ENCODE measurements at places on chromosomes 3 and 15. TPM values are rescaled to one million over a fixed set of nuclear protein-coding genes. Genes with fewer than 3 reads are reported as not detected.

DNA sequence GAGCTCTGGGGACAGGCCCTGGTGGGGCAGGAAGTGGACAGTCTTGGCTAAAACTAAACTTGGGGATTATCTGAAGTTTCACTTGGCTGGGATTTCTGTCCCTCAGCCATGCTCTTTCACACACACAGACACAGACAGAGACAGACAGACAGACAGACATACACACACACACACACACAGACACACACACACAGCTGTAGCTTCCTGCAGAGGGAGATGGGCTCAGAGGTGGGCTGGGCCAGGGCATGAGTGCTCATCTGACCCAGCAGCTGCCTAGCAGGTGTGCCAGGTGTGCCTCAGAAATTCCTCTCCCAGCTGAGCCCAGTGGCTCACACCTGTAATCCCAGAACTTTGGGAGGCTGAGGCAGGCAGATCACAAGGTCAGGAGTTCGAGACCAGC, 3.3 kb downstream of the RHOV start:
- H3K4me3 ChIP-seq, result no peak overlapping the region
- H3K27me3 ChIP-seq, result no peaks in the 10 kb centered on the region
- no peaks in the 10 kb centered on the region for H3K36me3 ChIP-seq
- H3K4me1 ChIP-seq, result no peaks in the 10 kb centered on the region

DNA sequence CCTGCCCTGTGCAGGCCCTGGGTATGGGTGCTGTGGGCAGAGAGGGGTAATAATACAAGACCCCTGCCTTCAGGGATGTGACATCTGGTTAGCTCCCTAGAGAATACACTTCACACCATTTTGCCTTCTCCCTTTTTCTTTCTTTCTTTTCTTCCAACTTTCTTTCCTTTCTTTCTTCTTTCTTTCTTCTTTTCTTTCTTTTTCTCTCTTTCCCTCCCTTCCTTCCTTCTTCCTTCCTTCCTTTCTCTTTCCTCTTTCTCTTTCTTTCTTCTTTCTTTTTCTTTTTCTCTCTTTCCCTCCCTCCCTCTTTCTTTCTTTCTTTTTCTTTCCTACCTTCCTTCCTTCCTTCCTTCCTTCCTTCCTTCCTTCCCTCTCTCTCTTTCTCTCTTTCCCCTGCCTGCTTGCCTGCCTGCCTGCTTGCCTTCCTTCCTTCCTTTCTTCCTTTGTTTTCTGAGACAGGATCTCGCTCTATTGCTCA, 68.4 kb upstream of the ABHD17C start:
- DNase-seq, result no peak
- H3K27me3 ChIP-seq, result no peaks in the 10 kb centered on the region
- no peaks in the 10 kb centered on the region for H3K36me3 ChIP-seq
- H3K27ac ChIP-seq, result no peak overlapping the region
- H3K4me3 ChIP-seq, result no peak overlapping the region

DNA sequence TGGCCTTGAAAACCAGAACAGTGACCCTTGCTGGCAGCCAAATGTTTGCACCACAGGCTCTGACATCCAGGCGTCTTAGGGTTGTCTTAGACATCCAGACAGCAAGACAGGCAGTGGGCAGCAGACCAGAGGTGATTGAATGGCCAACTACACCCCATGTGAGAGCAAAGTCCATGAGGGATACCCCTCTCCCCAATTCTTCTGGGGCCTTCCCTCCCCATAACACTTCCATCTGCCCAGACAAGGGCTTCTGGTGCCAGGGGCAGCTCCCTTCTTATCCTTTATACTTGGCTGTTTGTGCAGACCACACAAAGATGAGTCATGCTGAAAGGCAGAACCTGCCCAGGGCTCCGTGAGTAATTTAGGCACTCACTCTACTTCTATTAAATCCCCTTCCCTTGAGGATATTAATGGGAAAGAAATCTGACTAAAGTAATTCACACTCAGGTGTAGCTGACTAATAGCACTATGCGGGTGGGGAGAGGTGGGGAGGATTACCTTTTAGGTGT, 257.9 kb downstream of the UACA start:
- DNase-seq, result peak; percentile 59
- H3K4me3 ChIP-seq, result no peak overlapping the region
- H3K27ac ChIP-seq, result no peak overlapping the region
- peaks cover 28% of the 10 kb centered on the region for H3K4me1 ChIP-seq
- H3K27me3 ChIP-seq, result no peaks in the 10 kb centered on the region

DNA sequence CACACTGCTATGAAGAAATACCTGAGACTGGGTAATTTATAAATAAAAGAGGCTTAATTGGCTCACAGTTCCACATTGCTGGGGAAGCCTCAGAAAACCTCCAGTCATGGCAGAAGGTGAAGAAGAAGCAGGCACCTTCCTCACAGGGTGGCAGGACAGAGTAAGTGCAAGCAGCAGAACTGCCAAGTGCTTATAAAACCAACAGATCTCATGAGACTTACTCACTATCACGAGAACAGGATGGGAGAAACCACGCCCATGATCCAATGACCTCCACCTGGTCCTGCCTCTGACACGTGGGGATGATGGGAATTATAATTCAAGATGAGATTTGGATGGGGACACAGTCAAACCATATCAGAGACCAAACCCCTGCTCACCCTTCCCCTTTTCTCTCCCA, 75.0 kb downstream of the TRIM69 start:
- no peak overlapping the region for H3K27ac ChIP-seq
- no peaks in the 10 kb centered on the region for H3K36me3 ChIP-seq
- no peaks in the 10 kb centered on the region for H3K4me1 ChIP-seq
- no peak overlapping the region for H3K4me3 ChIP-seq
- no peaks in the 10 kb centered on the region for H3K27me3 ChIP-seq

GRCh38 chr3:177284383-177284881, 87.2 kb upstream of the TBL1XR1 start:
- no peaks in the 10 kb centered on the region for H3K27me3 ChIP-seq
- no peaks in the 10 kb centered on the region for H3K4me1 ChIP-seq
- no peaks in the 10 kb centered on the region for H3K36me3 ChIP-seq
- DNase-seq, result no peak
- no peak overlapping the region for H3K4me3 ChIP-seq
- no peak overlapping the region for H3K27ac ChIP-seq

- H3K36me3 ChIP-seq, result no peaks in the 10 kb centered on the region
- DNase-seq, result peak; percentile 92
- H3K27me3 ChIP-seq, result no peaks in the 10 kb centered on the region
- peak overlapping the region; percentile 88 for H3K27ac ChIP-seq
- peaks cover 53% of the 10 kb centered on the region for H3K4me1 ChIP-seq
These were observed 27.2 kb downstream of the AKAP13 start for GRCh38 chr15:85407421-85408269.

GRCh38 chr3:194103983-194104751, 31.8 kb upstream of the HES1 start:
- no peaks in the 10 kb centered on the region for H3K36me3 ChIP-seq
- no peak overlapping the region for H3K4me3 ChIP-seq
- H3K4me1 ChIP-seq, result no peaks in the 10 kb centered on the region
- H3K27me3 ChIP-seq, result peaks cover 20% of the 10 kb centered on the region

The ATP8B4 gene
- total RNA-seq, result not detected

The CPNE9 gene
- total RNA-seq, result not detected

The SLC22A14 gene
- not detected for total RNA-seq

The TUSC7 gene
- total RNA-seq, result not detected

The YEATS2 gene
- 59.1 TPM for total RNA-seq

The STARD9 gene
- total RNA-seq, result 17.2 TPM
